ENCODE measurements at places on chromosomes 11 and 22.

DNA sequence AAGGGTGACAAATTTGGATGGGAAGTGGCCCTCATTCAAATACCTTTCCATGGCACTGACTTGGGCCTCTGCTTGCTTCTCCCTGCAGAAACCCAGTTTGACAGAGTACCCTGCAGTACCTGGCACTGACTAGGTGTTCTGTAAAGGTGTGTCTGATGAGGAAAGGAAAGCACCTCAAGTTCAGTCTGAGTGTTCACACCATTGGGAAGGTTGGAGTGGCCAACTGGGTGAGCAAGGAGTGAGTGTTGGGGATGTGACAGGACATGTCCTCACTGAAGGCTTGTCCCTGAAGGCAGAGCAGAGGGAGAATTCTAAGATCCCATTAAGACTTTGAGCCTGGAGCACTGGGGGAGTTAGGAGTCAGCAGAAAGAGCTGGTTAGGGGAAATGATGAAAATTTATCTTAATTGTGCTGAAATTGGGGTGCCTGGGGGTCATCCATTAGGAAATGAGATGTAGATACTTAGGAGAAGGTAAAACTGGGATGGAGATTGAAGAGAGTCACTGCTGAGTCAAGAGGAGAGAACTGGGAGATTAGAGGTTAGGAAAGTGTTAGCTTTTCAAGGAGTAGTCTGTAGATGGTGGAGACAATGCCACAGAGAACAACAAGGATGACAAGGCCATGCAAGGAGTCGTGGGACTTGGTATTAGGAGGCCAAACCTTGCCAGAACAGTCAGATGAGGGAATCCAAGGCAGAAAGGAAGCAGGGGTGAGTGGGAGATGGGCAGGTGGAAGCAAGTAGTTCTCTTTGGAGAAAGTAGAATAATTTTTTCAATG is 6.1 kb downstream of the SREBF2 start:
- no peak for DNase-seq

DNA sequence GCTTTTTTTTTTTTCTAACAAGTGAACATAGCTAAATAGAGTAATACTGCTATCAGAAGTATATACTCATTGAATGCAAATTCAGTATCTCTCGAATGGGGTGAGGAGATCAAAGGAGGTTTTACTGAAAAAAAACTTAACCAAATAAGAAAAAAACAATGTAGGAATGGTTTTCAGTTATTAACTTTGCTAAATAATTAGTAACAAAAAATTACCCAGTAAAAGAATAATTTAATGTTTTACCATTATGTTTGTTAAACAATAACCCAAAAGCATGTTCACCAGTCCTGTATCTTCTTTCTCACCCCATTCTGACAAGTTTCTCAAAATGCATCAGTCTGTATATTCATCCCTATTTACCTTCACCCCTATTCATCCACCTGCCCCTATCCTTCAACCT is 22.6 kb upstream of the CTSC start:
- no peak for DNase-seq

DNA sequence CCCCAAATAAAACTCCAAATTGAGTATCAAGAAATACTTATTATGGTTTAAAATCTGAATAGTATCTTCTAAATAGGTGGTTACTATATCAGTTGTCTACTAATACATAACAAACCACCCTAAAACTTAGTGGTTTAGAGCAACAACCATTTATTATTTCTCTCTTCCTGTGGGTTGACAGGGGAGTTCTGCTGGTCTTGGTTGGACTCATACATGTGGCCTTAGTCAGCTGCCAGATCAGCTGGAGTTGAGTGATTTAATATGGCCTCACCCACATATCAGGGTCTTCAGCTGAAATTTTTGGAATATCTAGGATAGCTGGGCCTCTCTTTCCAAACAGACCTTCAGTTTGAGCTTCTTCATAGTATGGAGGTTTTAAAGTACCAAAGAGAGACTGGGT is 34.5 kb downstream of the C11orf65 start:
- peak; percentile 90 for DNase-seq

- no peak for DNase-seq
These were observed 94.9 kb upstream of the ALX4 start for GRCh38 chr11:44404736-44405395.

DNA sequence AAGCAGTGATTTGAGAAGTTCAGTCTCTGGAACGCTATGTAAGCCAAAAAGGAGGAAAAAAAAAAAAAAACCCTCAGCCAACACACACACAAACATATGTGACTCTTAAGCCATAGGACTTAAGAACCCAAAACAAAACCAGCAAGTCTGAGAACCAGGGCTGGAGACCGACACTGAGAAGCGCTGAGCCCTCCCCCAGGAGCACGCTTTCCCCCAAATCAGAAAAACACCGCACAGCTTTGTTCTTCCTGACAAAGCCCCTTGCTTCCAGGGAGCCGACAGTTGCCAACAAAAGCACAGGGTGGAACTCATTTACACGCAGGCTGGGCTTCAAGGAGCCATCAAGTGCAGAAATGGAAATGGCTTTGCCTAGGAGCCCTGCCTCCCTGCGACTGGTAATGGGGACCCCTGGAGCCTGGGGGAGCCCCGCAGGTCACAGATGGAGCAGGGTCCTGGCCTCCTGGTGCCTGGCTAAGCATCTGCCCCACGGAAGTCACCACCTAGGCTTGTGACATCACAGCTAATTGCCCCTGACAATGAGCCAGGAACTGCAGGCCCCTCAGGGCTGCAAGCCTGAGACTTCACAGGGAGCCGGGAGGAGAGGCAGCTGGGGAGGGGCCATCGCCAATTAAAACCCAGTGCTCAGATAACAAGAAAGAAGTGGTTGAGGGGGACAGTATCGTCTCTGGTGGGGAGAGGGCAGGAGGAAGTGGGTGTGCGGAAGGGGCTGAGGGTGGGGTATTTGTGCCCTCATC is 66.9 kb downstream of the NFAM1 start:
- DNase-seq = peak; percentile 39

GRCh38 chr11:15206791-15207190 is 92.1 kb downstream of the INSC start:
- DNase-seq = no peak

DNA sequence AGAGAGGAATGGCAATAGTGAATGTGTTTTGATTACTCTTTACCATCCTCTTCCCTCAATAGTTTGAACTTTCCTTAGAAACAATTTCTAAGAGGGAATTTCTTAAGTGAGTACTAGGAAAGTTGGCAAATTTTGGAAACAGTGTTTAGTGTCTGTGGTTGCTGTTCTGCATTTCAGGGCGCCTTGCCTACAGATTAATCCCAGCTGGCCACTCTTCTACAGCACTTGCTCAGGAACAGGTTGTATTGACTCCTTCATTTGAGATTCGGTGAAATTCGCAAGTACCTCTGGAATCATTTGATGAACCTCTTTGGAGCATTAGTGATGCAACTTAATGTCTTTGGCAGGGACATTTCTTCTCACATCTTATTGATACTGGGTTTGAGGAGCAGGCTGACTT is 28.3 kb downstream of the JAM3 start:
- DNase-seq = no peak

- peak; percentile 24 for DNase-seq
These were observed 12.5 kb downstream of the RBM4 start for GRCh38 chr11:66651016-66651415.

DNA sequence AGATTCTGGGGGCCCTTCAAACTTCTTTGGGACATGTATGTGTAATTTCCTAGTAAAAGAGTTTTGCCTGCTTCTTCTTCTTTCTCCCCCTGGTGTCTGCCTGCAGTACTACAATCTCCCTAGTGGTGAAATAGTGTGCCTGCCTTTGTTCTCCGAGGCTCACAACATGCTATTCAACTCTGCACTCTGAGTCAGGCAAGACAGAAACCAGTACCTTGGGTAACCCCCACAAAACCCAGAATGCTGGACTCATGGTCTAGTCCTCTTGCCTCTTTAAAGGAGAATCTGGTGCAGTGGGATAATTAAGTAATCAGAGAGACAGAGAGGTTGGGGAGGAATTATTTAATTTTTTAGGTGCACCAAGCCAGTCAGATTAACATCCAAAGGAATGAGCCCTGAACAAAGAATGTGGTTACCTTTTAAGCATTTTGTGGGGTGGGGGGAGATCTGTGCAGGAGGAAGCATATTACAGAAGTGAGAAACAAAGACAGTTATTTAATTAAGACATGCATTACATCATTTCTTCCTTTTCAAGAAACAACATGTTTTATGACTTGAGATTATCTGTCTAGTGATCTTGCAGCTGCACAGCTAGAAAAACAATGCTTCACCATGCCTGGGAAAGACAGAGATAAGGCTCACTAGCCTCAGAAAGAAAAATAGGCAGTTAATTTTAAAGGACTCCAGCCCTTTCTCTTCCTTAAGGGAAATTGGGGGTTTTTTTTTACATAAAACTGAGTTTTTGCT is 11.0 kb upstream of the MS4A6A start:
- DNase-seq = peak; percentile 12

GRCh38 chr22:33569018-33569417 is 351.3 kb downstream of the LARGE1 start:
- DNase-seq = no peak

DNA sequence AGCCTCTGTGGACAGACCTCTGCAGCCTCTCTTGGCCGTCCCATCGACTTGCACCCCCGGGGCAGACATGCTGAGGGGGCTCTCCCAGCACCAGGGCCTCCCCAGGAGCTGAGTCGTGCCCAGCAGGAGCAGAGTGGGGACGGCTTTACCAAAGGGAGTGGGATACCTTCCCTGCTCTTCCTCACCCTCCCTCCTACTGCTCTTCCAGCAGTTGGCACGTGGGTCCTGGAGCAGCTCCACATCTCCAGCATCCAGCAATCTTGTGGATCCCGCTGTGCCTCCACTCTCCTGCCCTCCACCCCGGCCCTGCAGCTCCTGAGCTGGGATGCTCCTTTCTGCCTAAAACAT is 854.0 kb downstream of the BRD1 start:
- DNase-seq = no peak

- peak; percentile 44 for DNase-seq
These were observed 30.2 kb upstream of the ACCSL start for GRCh38 chr11:44017443-44018126.

GRCh38 chr11:105910095-105910715 is 111.8 kb downstream of the MSANTD4 start:
- DNase-seq = no peak

GRCh38 chr22:30279046-30279788 is 10.1 kb downstream of the CASTOR1 start:
- no peak for DNase-seq

DNA sequence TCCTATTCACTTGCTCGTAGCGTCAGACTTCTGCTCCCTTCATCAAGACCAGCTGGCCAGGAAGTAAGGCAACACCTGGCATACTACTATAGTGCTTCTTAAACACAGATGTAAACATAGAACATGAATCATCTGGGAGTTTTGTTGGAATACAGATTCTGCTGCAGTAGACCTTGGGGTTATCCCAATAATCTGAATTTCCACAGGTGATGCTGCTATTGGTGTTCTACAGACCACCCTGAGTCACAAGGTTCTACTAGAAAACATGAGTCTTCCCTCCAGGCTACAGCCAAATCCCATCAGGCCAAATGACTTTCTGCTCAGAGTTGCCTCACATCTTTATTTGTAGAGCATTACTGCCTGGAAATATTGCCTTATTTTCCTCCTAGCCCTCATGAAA is 175.2 kb downstream of the NELL1 start:
- no peak for DNase-seq

GRCh38 chr11:97610000-97610399 is 1220.2 kb downstream of the JRKL start:
- DNase-seq = no peak

DNA sequence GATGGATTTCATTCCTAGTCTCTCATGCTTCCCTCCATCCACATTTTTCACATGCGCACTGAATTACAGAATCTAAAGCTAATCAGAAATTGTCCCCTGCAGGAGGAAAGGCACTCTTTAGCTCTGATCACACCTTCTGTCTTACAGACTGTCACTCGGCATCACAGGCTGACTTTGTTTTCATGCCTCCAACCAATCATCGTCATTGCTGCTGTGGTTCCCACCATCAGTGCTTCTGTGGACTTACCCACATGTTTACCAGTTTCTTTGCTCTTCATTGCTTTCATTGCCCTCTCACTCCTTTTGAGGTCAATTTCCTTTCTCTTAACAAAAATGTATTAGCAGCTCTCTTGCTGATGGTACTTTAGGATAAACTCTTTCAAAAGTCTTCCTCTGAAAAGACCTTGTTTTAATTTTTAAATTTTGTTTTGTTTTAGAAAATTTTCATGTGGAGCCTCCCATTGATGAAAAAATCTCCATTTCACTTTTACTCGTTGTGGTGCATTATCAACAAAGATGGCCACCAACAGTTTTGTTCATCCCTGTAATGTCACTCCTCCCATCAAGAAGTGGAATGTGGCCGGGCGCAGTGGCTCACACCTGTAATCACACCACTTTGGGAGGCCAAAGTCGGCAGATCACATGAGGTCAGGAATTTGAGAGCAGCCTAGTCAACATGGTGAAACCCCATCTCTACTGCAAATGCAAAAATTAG is 20.2 kb upstream of the TREH start:
- DNase-seq = no peak

DNA sequence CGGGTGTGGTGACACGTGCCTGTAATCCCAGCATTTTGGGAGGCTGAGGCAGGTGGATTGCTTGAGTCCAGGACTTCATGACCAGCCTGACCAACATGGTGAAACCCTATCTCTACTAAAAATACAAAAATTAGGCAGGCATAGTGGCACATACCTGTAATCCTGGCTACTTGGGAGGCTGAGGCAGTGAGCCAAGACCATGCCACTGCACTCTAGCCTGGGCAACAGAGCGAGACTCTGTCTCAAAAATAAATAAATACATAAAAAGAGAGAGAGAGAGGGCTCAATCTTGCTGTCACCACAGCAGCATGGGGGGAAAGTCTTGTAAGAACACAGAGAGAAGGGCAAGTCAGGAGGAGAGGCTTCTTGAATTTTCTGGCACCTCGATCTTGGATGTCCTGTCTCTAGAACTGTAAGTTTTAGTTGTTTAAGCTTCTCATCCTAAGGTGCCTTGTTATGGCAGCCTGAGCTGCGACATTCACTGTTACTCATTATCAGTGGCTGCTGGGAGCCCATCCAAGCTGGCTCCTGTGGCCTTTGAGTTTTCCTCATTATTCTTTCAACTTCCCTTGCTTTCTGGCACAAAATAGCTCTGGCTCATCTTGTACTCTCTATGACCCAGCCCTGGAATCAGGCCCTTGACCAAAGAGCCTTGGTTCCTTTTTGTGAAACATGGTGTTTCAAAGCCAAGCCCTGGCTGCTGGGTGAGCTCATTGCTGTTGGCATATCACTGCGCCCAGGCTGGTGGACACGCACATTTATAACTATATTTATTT is 8.0 kb upstream of the PSMC3 start:
- DNase-seq = peak; percentile 23

- DNase-seq = no peak
These were observed 42.2 kb downstream of the SYT13 start for GRCh38 chr11:45243967-45244366.

DNA sequence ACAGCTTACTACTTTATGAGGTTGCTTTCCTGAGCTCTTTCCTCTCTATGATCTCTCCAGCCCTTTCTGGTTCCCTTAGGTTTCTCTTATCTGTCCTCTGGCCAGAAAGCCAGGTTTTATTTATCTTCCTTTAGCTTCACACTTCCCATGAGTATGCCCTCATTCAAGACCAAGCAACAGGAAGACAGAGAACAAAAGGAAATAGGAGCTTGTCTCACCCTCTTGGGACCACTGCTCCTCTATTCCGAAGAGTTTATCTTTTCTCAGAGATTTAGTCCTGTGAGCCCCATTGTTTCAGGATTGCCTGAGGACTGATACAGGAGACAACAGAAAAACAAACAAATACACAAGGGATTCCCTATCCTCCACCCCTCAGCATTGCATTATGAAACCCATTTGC is 62.4 kb upstream of the CCDC179 start:
- no peak for DNase-seq

GRCh38 chr11:46920755-46921154 is 2.4 kb upstream of the LRP4 start:
- DNase-seq = peak; percentile 99

- DNase-seq = peak; percentile 86
These were observed 1.1 kb upstream of the BIRC2 start for GRCh38 chr11:102345904-102346303.
